ENCODE measurements at places on chromosomes 3 and 15. TPM values are rescaled to one million over a fixed set of nuclear protein-coding genes. Genes with fewer than 3 reads are reported as not detected.

The SPINK8 gene
- not detected for total RNA-seq

The NRG4 gene
- total RNA-seq = 1.3 TPM

The ACP3 gene
- not detected for total RNA-seq

The DOCK3 gene
- 0.38 TPM for total RNA-seq

The ADAMTS7 gene
- 6.2 TPM for total RNA-seq

The LAMB2 gene
- total RNA-seq = 114 TPM

The ISLR2 gene
- total RNA-seq = 0.20 TPM

All from A549 treated with ZK216348 at 1 μM for 4 hours (cell line).